ENCODE measurements at places on chromosomes 4 and X.

GRCh38 chrX:72712094-72712755, 1.9 kb downstream of the PHKA1 start:
- peak; percentile 56 for DNase-seq

GRCh38 chr4:89878611-89879010, 16.0 kb upstream of the MMRN1 start:
- DNase-seq: peak; percentile 4

- no peak for DNase-seq
Measured at GRCh38 chr4:140806163-140806562, 50.0 kb upstream of the TBC1D9 start.

DNA sequence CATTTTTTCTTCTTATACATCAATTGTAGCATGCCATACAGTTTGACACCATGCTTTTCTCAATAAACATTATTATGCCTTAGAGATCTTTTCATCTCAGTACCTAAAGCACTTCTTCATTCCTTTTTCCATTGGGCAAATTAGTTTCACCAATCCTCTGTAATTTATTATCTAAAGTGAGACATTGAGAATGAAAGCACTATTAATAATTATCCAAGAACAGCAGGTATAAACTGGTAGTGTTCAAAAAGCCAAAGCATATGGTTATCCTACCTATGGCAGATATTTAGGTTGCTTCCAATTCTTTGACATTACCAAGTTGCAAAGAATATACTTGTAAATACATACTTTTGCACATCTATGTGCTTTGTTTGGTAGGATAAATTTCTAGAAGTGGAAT, 15.6 kb downstream of the LAMTOR3 start:
- DNase-seq: no peak

DNA sequence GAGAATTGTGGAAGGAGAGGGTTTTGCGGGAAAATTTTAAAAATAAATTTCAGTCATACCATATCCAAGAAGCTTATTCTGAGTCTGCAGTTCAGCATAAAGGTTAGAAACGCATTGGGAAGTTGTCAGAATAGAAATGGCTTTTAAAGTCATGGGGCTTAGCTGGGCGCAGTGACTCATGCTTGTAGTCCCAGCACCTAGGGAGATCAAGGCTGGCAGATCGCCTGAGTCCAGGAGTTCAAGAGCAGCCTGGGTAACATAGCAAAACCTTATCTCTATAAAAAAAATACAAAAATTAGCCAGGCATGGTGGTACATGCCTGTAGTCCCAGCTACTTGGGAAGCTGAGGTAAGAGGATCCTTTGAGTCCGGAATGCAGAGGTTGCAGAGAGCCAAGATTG, 3.9 kb upstream of the PLA2G12A start:
- no peak for DNase-seq

DNA sequence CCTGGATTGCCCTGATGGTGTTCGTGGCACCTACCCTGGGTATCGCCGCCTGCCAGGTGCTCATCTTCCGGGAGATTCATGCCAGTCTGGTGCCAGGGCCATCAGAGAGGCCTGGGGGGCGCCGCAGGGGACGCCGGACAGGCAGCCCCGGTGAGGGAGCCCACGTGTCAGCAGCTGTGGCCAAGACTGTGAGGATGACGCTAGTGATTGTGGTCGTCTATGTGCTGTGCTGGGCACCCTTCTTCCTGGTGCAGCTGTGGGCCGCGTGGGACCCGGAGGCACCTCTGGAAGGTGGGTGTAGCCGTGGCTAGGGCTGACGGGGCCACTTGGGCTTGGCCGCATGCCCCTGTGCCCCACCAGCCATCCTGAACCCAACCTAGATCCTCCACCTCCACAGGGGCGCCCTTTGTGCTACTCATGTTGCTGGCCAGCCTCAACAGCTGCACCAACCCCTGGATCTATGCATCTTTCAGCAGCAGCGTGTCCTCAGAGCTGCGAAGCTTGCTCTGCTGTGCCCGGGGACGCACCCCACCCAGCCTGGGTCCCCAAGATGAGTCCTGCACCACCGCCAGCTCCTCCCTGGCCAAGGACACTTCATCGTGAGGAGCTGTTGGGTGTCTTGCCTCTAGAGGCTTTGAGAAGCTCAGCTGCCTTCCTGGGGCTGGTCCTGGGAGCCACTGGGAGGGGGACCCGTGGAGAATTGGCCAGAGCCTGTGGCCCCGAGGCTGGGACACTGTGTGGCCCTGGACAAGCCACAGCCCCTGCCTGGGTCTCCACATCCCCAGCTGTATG, 1.8 kb downstream of the AVPR2 start:
- DNase-seq: no peak

- no peak for DNase-seq
Measured at GRCh38 chr4:36737691-36738090, 456.3 kb downstream of the DTHD1 start.

- DNase-seq: no peak
Measured at GRCh38 chr4:163902417-163902816, 407.9 kb downstream of the TMA16 start.

GRCh38 chrX:10288373-10288975, 131.7 kb downstream of the CLCN4 start:
- peak; percentile 58 for DNase-seq

DNA sequence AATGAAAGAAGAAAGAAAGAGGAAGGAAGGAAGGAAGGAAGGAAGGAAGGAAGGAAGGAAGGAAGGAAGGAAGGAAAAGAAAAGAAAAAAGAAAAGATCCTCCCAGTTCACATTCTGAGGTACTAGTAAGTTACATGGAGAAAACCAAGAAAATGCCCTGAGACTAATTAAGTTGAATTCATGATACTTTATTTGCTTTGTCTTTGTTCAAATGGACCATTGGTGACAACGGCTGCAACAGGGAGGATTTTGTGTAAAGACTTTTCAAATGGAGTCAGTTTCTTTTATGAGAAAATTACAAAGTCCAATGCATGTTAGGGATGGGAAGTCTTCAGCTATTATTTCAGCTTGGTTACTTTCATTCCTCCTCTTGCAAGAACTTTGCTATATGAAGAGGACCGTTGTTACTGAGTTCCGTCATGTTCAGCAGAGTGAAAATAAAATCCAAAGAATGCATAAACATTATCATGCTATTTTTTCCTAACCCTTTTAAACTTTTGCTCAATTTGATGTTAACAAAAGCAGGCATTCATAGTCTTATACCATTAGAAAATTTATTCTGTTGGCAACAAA, 8.3 kb downstream of the VCX3A start:
- DNase-seq: no peak

DNA sequence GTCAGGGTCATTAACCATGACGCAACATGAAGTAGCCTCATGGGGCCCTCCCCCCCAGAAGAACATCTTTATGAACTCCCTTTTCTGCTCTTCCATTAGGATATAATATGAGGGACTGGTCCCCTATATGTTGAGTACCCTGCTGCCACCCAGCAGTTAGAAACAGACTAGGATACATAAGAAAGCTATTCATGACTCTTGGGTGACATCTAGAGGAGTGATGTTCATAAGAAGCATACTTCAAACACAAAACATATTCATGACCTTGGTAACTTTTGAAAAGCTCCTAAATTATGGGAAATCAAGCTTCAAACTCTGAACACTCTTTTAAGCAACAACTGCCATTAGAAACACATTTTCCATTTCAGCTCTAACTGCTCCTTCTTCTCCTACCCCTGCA, 155.2 kb upstream of the SPIN4 start:
- peak; percentile 66 for DNase-seq

DNA sequence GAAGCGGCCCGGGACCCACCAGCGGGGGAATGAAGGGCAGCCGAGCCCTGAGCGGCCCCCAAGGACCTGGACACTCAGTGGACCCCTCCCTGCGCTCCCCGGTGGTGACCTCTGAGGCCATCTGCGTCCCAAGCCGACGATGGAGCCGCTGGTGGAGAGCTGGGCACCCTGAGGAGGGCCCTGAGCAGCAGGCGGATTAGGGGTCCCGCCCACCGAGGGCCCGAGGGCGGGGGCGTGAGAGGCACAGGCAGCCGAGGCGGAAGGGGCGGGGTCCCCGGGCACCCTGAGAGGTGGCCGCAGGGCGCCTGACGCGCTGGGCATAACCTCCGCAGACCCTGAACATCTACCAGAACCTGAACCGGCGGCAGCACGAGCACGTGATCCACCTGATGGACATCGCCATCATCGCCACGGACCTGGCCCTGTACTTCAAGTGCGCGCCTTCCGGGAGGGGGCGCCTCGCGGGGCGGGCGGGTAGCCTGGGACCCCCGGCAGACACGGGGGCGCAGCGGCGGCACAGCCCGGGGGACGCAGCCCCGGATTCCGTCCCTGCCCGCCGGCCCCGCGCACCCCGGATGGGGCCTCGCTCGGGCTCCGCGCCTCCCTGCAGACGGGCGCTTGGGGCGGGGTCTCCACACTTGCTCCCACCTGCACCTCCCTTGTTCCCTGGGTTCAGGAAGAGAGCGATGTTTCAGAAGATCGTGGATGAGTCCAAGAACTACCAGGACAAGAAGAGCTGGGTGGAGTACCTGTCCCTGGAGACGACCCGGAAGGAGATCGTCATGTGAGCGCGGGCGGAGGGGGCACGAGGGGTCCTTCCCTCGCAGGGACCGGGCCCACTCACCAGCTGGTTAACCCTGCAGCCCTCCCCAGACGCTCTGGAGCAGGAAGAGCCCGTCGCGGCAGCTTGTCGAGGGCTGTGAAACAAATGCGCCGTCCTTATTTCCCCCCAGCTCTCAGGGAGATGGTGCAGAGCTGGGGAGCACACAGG, 10.3 kb downstream of the ATP5ME start:
- DNase-seq: no peak

GRCh38 chrX:119579414-119579813, 5.1 kb downstream of the UBE2A start:
- no peak for DNase-seq

- no peak for DNase-seq
Measured at GRCh38 chrX:123036401-123036800, 147.7 kb upstream of the GRIA3 start.

- DNase-seq: no peak
Measured at GRCh38 chrX:129642641-129643040, 12.1 kb downstream of the APLN start.

DNA sequence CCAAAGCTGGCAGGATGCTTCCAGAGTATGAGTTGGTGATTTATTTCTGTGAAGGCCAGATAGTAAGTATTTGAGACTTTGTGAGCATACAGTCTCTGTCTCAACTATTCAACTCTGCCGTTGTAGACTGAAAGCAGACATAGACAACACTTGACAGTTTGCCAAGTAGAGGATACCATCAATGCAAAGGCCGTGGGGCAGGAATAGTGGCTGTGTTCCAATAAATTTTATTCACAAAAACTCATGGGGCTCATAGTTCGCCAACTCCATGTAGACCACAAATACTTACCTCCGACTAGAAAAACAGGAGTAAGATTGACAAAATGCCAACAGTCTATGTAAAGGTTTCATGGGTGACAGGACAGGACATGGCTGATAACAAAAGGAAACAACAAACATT, 3.7 kb upstream of the PIR start:
- DNase-seq: no peak

- DNase-seq: peak; percentile 90
Measured at GRCh38 chr4:41095973-41096372, 118.4 kb downstream of the APBB2 start.

DNA sequence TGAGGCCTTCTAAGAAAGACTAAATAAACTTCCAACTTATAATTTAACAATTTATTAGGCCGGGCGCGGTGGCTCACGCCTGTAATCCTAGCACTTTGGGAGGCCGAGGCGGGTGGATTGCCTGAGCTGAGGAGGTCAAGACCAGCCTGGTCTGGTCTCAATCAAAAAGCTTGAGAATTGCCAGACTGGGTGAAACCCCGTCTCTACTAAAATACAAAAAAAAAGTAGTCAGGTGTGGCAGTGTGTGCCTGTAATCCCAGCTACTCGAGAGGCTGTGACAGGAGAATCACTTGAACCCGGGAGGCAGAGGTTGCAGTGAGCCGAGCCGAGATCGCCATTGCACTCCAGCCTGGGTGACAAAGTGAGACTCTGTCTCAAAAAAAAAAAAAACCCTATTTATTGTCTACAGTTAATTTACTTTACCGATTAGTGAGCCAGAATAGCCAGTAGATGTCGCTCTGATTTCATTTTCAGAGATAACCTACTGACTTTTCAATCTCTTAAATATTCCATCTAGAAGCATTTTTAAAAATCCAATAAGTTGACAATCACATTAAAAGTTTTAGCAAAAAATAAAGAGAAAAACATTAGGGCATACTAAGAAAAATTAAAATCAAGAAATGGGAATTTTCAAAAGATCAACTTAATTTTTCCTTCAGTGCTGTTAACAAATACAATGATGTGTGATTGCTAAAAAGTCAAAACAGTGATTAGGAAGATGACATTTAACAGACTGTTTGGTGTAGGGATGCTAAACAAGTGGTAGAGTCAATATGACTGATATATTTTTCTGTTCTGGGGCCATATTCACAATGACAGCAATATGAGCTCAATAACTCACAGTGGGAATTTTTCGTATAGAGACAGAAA, 4.3 kb upstream of the SHROOM3 start:
- peak; percentile 73 for DNase-seq

- peak; percentile 15 for DNase-seq
Measured at GRCh38 chr4:20983763-20984575, 283.7 kb downstream of the PACRGL start.

GRCh38 chr4:15144249-15144966, 142.1 kb downstream of the CPEB2 start:
- DNase-seq: peak; percentile 55

DNA sequence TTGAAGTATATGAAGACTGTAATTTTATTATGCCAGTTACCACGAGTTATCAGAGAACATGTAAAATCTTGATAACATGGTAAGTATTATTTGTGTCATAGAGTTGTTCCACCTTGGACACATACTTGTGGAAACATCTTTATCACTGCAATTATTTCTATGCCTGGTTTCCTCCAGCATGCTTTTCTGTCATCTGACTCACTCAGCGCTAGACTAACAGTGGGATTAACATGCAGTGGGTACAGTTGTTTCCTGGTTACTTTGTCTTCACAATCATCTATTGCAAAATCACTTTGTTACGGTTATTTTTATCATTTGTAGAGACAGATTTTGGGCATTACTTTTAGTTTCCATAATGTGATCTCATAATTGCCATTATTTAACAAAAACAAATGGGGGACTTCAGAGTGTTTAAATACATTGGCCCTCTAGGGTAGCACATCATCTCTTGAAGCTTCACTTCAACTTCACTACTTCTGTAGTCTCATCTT, at the start of gene STATH:
Gene STATH, plus strand, starts transcription at position 441 of the 491 bp plus-strand sequence. CDS start 2,472 bp downstream, outside the sequence.
- peak; percentile 26 for DNase-seq

GRCh38 chrX:41664908-41665307, 23.9 kb upstream of the GPR34 start:
- DNase-seq: peak; percentile 37

- peak; percentile 10 for DNase-seq
Measured at GRCh38 chr4:129167640-129168260, 71.8 kb downstream of the C4orf33 start.

DNA sequence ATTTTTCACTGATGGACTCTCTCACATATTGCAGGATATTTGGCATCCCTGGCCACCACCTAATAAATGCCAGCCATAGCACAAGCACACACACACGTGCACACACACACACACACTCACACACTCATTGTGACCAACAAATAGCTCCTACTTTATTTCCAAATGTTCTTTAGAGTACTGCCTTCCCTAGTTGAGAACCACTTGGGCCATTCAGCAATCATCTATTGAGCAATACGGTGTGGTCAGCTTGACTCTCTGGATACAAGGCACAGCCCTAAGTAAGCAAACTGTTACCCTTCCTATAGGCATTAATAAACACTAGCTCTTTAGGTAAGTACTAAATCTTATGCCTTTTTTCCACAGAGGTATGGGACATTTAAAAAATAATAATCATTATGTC, 21.1 kb downstream of the CORIN start:
- peak; percentile 12 for DNase-seq

GRCh38 chr4:113300471-113300928, 251.0 kb downstream of the ANK2 start:
- peak; percentile 91 for DNase-seq

All from choroid plexus epithelial cell (primary cell).